ENCODE measurements at places on chromosomes 11 and 22.

GRCh38 chr11:3658252-3658651, 12.9 kb downstream of the CHRNA10 start:
- no peak for DNase-seq

- DNase-seq: no peak
Measured at GRCh38 chr22:32407936-32408335, 4.1 kb downstream of the RTCB start.

DNA sequence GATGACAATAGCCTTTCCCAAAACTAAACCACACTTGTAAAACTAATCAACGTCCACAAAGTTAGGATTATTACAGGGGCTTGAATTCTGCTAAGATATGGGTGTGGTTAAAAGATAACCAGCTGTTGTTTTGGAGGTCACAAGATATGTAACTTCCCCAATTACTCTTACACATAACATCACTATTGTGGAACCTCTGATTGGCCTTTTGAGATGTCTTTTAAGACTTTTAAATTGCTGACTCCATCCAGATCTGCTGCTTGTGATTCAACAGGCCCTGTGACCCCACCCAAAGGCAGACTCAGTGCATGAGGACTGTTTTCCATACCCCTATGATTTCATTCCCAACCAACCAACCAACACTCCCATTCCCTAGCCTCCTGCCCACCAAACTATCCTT, 893.9 kb downstream of the OPCML start:
- DNase-seq: no peak

DNA sequence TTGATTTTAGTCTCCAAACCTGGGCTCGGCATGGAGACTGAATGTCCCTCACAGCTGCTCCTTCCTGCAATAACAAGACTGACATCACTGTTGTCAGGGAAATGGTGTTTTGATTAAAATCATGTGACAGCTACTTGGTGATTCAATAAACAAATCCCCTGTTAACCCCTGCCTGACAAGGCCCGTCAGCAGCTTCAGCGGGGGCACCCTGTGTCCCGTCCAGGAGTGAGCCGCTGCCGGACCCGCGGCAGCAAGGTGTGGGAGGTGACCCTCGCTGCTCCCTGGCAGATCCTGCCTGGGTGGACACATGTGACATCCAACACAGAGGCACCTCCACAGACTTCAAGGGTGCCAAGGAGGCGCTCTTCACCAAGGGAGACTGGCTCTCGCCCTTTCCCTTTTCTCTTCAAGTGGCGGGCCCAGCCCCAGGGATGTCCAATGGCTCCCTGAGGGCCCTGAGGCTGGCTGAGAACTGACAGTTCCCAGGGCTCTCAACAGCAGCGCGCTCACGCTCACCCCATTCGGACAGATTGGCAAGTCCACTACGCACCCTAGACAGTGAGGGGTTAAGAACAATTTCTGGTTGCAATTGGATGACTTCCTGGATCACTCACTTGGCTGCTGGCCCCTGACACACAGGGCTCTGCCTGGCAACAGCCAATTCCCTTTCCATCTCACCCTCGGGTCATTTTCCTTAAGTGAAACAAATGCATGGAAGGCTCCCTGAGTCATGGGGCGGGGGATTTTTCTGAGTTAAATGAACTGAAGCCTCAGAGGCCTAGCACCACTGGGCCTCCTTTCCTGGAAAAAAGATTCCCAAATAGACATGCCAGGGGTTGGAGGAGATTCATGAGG, 30.7 kb downstream of the PPP2R1B start:
- peak; percentile 96 for DNase-seq

DNA sequence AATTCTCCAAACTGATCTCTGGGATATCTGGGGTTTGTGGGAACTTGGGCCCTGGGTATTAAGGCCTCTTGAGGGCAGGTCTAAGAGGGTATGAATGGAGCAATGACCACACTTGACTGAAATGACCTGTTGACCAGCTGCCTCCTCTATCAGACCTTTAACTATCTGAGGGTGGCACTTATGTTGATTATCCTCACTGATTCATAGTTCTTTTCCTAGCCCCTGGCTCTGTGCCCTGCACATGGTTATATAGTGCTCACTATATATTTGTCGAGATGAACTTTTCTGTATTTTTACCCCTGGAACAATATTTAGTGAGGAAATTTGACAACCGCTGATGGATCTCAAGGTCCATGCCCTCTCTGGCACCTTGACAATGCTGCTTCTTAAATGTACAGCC, 305.5 kb upstream of the PLET1 start:
- DNase-seq: no peak

- no peak for DNase-seq
Measured at GRCh38 chr11:2998073-2998850, 6.1 kb upstream of the NAP1L4 start.

- DNase-seq: no peak
Measured at GRCh38 chr11:16893456-16894066, 120.7 kb downstream of the PLEKHA7 start.

- DNase-seq: no peak
Measured at GRCh38 chr11:134749040-134749839, 337.2 kb upstream of the B3GAT1 start.

GRCh38 chr11:123298488-123299447, 103.7 kb upstream of the CLMP start:
- no peak for DNase-seq

DNA sequence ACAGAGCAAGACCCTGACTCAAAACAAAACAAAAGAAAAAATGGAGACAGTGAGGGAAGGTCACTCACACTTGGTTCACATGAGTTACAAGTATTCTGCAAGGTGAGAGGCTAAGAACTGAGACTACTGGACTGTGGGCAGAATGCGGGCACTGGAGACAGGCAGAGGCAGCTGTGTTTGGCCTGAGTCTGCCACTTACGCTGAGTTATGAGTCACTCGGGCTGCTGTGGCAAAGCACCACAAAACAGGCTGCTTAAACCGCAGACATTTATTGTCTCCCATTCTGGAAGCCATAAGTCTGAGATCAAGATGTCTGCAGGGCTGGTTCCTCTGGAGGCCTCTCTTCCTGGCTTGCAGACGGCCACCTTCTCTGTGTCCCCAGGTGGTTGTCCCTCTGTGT, 122.8 kb downstream of the SHANK2 start:
- DNase-seq: peak; percentile 71

- peak; percentile 53 for DNase-seq
Measured at GRCh38 chr11:34480314-34480713, 33.3 kb downstream of the ELF5 start.

DNA sequence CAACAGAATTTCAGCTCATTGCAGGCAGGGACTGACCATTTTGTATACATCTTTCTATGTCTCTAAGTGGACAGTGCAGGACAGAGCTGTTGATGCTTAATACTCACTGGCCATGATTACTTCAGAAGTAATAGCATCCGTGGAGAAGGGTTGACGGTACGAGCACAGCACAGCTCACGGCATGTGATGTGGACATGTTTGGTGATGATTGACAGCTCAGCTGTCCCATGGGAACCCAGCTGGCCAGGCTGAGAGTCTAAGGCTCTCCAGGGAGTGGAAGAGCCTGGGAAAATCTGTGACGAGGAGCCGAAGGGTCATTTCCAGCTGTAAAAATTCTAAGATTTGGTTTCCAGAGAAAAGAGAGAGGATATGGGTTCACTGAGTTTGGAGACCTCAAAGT, 198.2 kb downstream of the SNX19 start:
- DNase-seq: no peak

GRCh38 chr22:18022876-18023275, 1.5 kb downstream of the MICAL3 start:
- DNase-seq: no peak

- no peak for DNase-seq
Measured at GRCh38 chr11:70072861-70073755, 5.0 kb upstream of the ANO1 start.

- no peak for DNase-seq
Measured at GRCh38 chr11:116637766-116638165, 135.0 kb downstream of the BUD13 start.

GRCh38 chr22:45879552-45879949, 97.4 kb downstream of the WNT7B start:
- no peak for DNase-seq

All from astrocyte of the hippocampus (primary cell).